Progenitor cell of endocrine pancreas (in vitro differentiated cells): ENCODE measurements at places on chromosomes 13 and 19.
A peak's percentile ranks its signal among the peaks of the same experiment; 100 is the strongest.

DNA sequence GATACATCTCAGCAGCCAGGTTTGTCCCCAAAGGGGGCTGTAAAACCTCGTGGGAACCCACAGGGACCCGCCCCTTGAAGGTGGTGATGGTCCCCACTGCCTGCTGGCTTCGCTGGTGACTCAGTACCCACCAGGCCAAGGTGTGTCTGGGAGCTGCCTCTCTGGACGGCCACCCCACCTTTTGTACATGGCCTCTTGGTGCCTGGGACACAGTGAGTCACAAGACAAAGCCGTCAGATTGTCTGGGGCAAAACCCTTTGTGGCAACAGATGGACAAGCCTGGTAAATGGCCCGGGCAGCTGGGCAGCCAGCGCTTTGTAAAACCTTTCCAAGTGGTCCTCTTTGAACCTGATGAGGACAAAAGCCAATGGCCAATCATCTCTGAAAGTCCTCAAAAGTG is 27.9 kb upstream of the KLF2 start:
- peaks cover 3% of the 10 kb centered on the region for H3K4me1 ChIP-seq
- H3K36me3 ChIP-seq, result no peaks in the 10 kb centered on the region
- DNase-seq, result no peak
- no peak overlapping the region for H3K4me3 ChIP-seq
- no peak overlapping the region for H3K27ac ChIP-seq
- H3K27me3 ChIP-seq, result peaks cover 3% of the 10 kb centered on the region

DNA sequence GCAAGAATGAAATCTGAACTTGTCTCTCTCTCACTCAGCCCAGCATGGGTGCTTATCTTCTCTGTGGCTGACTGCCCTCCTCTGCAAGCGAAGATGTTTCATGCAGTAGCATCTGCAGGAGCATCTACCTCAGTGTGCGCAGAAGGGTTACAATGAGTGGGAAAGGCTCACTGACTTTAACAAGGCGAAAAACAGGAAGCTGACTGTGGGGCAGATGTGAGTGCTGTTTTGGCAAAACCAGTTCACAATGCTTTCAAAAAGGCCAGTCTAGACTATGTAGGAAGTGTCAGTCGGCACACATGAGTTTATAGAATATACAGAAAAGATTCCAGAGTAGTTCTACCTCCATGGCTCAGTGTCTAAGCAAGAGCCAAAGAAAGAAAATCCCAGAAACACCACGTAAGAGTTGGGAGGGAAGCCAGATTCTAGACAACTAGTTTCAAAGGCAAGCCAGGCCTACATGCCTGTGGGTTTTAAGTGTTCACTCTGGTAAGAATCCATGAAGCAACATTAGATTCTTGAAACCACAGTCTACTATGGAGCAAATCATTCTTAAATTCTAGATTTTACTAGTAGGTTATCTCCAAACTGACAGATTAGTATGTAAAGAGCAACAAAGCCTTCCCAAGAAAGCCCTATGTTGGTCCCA is 124.5 kb downstream of the ABCC4 start:
- DNase-seq, result no peak
- peaks cover 3% of the 10 kb centered on the region for H3K36me3 ChIP-seq
- no peak overlapping the region for H3K27ac ChIP-seq
- H3K27me3 ChIP-seq, result peaks cover 6% of the 10 kb centered on the region
- no peak overlapping the region for H3K4me3 ChIP-seq

DNA sequence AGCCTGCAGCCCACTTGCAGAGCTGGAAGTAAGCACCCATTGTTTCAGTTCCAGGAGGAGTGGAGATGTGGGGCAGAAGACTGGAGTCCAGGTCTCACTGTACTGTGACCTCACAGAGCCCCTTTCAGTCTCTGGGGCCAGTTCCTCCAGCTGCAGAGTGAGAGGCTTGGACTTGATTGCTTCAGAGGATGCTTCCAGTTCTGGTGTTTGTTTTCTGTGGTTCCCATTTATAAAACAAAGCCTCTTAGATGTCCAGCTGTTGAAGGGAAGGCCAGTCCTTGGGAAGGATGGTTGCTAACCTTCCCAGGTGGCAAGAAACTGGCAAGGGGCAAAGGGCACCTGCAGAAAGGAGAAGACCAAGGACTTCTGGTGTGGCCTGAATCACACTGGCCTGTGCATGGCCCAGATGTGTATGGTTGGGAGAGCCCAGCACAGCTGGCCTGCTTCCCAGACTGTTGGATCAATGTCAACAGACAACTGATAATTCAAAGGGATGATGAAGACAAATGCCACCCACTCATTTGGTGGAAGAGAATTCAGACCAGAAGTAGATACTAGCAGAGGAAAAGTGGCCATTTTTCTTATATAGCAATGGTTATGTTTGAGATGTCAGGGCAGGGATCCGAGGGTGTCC is 218.5 kb downstream of the ZNF536 start:
- H3K4me1 ChIP-seq, result peaks cover 2% of the 10 kb centered on the region
- no peak overlapping the region for H3K4me3 ChIP-seq
- peaks cover 31% of the 10 kb centered on the region for H3K27me3 ChIP-seq

DNA sequence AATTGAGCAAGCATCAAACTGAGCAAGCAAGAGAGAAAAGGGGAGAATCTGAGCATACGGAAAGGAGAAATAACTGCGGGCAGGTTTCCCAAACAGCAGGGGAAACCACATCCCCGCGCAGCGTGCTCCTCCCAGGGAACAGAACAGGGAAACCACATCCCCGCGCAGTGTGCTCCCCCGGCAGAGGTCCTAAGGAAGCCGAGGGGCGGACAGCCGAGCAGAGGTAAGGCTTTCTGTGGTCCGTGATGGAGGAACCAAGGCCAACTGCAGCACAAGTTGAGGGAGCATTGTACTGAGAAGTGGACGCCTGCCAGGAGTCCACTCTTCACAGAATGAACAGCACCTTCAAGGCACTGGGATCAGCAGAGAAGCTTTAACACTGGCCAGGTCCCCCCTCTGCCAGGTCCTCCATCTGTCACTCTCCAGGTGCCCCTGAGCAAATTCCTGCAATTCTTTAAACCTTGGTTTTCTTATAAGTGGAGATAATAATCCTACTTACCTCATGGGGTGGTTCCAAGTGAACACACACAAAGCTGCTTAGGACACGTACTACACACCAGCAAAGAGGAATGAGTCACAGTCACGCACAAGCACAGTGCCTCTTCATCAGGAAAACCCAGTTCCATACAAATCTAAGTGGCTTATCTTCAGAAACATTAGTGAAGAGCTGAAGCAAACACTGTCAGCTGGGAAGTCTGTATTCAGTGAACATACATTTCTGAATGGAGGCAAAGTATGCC is 23.0 kb upstream of the LAMP1 start:
- peaks cover 3% of the 10 kb centered on the region for H3K4me1 ChIP-seq
- H3K27ac ChIP-seq, result no peak overlapping the region
- H3K4me3 ChIP-seq, result no peak overlapping the region
- no peaks in the 10 kb centered on the region for H3K27me3 ChIP-seq
- H3K36me3 ChIP-seq, result no peaks in the 10 kb centered on the region

DNA sequence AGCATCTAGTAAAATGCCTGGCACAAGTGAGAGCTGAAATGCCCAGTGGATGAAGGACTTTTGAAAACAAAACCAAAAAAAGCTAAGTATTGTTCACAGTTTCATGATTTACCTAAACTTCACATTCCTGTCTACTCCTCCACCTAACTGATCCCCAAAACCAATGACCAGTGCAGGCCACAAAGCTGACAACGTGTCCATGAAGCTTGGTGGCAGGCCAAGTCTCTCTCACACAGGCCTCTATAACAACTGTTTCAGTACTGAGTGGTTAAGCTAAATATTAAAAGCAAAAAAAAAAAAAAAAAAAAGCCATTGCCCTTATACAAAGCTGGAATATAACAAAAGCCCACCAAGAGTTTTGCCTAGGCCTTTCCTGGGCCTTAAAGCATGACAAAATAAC is 36.4 kb downstream of the STK24 start:
- no peak overlapping the region for H3K4me3 ChIP-seq
- no peak for DNase-seq
- peaks cover 33% of the 10 kb centered on the region for H3K4me1 ChIP-seq
- no peak overlapping the region for H3K27ac ChIP-seq

- H3K27me3 ChIP-seq, result peaks cover 11% of the 10 kb centered on the region
- H3K27ac ChIP-seq, result no peak overlapping the region
- no peak overlapping the region for H3K4me3 ChIP-seq
- H3K36me3 ChIP-seq, result no peaks in the 10 kb centered on the region
- H3K4me1 ChIP-seq, result peaks cover 30% of the 10 kb centered on the region
Measured at GRCh38 chr13:40193286-40194223, 472.9 kb downstream of the FOXO1 start.

GRCh38 chr19:27738569-27739193 is 1474.3 kb downstream of the UQCRFS1 start:
- H3K4me1 ChIP-seq, result no peaks in the 10 kb centered on the region
- no peak for DNase-seq
- H3K27me3 ChIP-seq, result no peaks in the 10 kb centered on the region
- H3K27ac ChIP-seq, result no peak overlapping the region
- peaks cover 55% of the 10 kb centered on the region for H3K36me3 ChIP-seq

GRCh38 chr19:40607311-40608239 is 6.4 kb downstream of the LTBP4 start:
- no peaks in the 10 kb centered on the region for H3K36me3 ChIP-seq
- no peak overlapping the region for H3K4me3 ChIP-seq
- no peak for DNase-seq
- H3K27ac ChIP-seq, result no peak overlapping the region
- H3K4me1 ChIP-seq, result peaks cover 13% of the 10 kb centered on the region

DNA sequence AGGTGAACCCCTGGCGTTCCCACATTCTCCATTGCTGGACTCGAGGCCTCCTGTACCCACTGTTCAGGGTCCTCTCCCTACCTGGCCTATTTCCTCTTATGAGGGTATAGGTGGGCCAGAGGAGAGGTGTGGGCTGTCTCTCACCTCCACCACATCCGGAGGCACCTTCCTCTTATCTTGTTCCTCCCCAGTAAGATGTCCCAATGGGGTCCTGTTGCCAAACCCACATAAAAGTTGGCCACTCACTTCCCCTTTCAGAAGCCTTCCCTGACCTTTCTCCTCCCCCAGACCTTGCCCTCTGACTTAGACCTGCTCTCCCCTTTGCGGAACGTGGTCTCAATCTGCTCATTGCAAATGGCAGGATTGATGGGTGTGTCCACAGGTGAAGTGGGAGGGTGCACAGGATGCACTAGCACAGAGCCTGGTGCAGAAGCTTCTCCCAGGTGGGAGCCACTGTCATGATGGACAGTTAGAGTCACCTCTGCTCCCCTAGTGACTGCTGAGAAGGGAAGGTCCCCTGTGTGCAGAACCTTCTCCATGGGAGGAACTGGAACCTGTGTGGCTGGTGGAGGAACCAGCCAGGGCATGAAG is 1.3 kb downstream of the CYP4F3 start:
- no peak overlapping the region for H3K27ac ChIP-seq
- H3K4me3 ChIP-seq, result no peak overlapping the region
- no peaks in the 10 kb centered on the region for H3K27me3 ChIP-seq
- no peaks in the 10 kb centered on the region for H3K4me1 ChIP-seq
- peaks cover 6% of the 10 kb centered on the region for H3K36me3 ChIP-seq

DNA sequence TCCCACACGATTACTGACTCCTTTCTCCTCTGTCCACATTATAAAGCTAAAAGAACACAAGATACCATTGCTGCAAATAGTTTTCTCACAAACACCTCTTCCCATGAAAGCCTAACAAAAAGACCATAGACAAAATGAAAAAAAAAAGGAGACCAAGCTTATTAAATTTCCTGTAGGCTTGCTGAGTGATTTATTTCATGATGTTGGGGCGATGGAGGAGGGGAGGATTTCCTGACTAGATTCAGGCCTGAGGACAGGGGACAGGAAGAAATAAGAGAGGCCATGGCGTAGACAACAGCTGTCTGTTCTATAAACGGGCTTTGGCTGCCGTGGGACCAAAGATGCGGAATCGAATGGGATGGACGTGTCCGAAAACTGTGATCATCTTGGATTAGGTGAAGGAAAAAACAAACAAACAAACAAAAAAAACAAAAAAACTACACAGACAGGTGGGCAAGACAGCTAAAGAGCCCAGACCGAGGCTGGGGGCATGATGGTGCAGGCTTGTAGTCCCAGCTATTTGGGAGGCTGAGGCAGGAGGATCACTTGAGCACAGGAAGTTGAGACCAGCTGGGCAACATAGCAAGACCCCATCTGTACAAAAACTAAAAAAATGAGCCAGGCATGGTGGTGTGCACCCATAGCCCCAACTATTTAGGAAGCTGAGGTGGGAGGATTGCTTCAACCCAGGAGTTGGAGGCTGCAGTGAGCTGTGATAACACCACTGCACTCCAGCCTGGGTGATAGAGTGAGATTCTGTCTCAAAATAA is 5.3 kb downstream of the TMPRSS9 start:
- no peak overlapping the region for H3K4me3 ChIP-seq
- H3K27me3 ChIP-seq, result peaks cover 14% of the 10 kb centered on the region
- no peak for DNase-seq
- H3K4me1 ChIP-seq, result no peaks in the 10 kb centered on the region
- no peak overlapping the region for H3K27ac ChIP-seq
- H3K36me3 ChIP-seq, result no peaks in the 10 kb centered on the region

DNA sequence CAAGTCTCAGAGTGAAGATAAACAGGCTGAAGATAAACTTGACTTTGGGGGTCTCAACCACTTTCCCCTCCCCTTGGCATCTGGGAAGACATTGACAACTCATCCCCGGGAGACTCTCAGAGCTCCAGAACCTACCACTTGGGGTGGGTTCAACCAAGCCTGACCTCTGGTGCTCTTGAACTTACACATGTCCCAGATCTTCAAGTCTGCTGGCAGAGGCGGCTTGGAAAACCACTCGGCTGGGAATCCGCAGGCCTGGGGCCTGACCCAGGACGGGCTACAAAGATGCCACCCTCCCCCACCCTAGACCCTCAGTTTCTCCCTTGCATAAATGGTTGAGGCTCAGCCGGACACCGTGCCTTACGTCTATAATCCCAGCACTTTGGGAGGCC is 512 bp downstream of the LRRC8E start:
- H3K4me1 ChIP-seq, result no peaks in the 10 kb centered on the region
- H3K27me3 ChIP-seq, result peaks cover 20% of the 10 kb centered on the region
- no peak overlapping the region for H3K27ac ChIP-seq
- no peaks in the 10 kb centered on the region for H3K36me3 ChIP-seq

- no peak for DNase-seq
- H3K27me3 ChIP-seq, result no peaks in the 10 kb centered on the region
- peaks cover 13% of the 10 kb centered on the region for H3K36me3 ChIP-seq
- H3K27ac ChIP-seq, result no peak overlapping the region
Measured at GRCh38 chr13:102651392-102651791, 43.5 kb downstream of the METTL21C start.

DNA sequence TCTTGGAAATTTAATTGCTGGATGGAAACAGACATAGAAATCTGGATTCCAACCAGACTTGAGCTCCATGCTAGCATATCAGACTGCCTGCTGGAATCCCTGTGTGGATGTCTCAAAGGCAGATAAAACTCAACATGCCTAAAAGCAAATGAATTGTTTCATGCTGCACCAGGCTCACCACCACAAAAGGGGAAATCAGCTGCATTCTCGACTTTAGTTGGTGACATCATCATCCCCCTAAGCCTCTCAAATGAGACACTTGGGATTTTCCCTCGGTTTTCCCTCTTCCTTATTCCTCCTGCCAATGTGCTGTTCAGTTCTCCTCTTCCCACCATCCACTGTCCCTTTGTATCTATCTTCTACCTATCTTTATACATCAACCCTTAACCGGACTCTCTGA is 134.3 kb downstream of the ZDHHC20 start:
- peaks cover 13% of the 10 kb centered on the region for H3K4me1 ChIP-seq
- H3K4me3 ChIP-seq, result no peak overlapping the region
- no peaks in the 10 kb centered on the region for H3K36me3 ChIP-seq
- peaks cover 31% of the 10 kb centered on the region for H3K27me3 ChIP-seq
- DNase-seq, result no peak
- no peak overlapping the region for H3K27ac ChIP-seq

- no peaks in the 10 kb centered on the region for H3K27me3 ChIP-seq
- H3K4me1 ChIP-seq, result no peaks in the 10 kb centered on the region
- DNase-seq, result no peak
- peaks cover 86% of the 10 kb centered on the region for H3K36me3 ChIP-seq
Measured at GRCh38 chr19:12527034-12527836, 24.0 kb downstream of the ZNF564 start.

GRCh38 chr19:12778017-12778904 is 2.9 kb upstream of the HOOK2 start:
- peaks cover 13% of the 10 kb centered on the region for H3K4me1 ChIP-seq
- H3K4me3 ChIP-seq, result peak overlapping the region; percentile 74
- peaks cover 11% of the 10 kb centered on the region for H3K27me3 ChIP-seq
